ENCODE measurements at places on chromosomes 1 and 21.

DNA sequence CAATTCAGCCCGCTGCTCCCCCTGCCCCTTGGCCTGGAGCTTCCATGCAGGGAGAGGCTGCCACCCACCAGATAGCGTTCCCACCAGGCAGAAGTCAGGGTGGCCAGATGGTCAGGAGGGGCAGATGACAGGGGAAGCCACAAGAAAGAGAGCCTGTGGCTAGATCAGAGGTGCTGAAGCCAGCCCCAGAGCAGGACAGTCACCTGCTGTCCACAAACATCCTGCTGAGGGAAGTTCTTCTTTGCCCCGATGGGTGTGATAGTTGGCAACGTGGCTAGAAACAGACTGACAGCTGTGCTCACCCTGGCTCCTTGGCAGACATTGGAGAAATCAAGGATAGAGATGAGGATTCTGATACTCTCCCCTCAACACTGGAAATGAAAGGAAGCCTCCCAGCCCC, 27.2 kb upstream of the SRP9 start:
- DNase-seq: no peak

GRCh38 chr1:180117764-180118116, 36.9 kb upstream of the QSOX1 start:
- no peak for DNase-seq

DNA sequence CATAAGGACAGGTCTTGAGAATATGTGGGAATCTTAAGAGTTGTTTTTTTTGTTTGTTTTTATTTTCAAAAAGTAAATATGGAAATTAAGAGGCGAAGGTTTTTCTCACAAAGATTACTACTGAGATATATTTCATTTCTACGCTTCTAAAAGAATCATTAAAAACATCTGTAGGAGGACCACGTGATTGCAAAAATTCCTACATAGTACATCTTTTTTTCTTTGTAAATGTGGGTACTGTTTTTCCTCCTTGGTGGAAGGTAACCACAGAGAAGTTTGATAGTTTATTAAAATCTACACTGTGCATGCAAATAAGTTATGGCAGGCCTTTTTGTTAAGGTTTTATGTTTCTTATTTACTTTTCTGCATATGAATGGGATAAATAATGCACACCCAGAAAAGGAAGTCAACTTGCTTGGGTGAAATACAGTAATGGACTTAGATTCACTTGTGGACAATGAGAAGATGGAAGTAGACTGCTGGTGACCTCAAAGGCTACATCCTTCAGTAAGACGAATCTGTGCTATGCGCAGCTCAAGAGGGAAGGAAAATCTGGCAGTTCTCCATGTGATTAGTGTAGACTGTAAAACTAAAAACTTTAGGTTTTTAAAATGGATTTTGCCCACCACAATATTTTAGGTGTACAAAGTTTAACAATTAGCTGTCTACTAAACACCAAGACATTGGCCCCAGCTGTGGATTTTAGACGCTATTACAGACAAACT, 2.0 kb downstream of the AK5 start:
- peak; percentile 10 for DNase-seq

DNA sequence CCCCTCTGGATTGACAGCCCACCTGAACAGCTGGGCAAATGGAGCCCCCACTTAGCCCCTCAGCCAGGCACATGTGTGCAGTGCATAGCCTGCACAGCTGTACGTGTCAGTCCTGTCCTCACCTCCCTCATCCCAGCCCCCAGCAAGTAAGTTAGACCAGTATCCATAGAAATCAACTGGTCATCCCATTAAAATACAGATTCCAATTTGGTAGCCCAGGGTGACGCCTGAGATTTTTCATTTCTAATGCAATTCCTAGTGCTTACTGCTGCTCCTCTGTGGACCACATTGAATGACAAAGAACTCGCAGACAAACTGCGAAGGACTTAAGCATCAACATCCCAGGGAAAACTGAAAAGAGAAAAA, 99.0 kb upstream of the GJB5 start:
- DNase-seq: no peak

GRCh38 chr21:31284797-31285397, 59.2 kb downstream of the TIAM1 start:
- DNase-seq: no peak

GRCh38 chr1:96649301-96649700, 72.3 kb upstream of the PTBP2 start:
- no peak for DNase-seq

DNA sequence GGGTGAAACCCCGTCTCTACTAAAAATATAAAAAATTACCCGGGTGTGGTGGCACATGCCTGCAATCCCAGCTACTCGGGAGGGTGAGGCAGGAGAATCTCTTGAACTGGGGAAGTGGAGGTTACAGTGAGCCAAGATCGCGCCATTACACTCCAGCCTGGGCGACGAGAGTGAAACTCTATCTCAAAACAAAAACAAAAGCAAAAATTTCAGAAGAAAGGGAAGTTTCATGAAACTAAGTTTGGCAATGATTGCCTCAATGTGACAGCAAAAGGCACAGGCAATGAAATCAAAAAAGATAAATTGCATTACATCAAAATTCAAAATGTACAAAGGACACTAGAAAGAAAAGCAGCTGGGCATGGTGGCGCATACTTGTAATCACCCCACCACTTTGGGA, 40.1 kb downstream of the BTF3L4 start:
- no peak for DNase-seq

GRCh38 chr1:44406737-44407429, 1.8 kb downstream of the RNF220 start:
- no peak for DNase-seq

DNA sequence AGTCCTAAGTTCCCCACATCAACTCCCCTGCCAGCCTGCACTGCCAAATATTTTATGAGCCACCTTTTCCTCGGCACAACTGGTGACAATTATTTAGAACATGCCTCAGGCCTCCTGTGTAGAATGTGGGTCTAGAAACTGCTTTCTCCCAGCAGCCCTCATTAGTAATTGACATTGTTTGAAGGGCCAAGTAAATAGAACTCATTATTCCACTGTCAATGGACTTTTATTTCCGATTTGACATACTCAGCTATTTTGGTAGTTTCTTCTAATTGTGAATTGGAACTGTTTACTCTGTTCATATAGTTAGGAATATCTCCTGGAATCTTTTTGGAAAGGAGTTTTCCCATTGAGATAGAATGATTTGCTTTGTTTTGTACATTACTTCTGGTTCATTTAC, 168.8 kb upstream of the L1TD1 start:
- DNase-seq: no peak

DNA sequence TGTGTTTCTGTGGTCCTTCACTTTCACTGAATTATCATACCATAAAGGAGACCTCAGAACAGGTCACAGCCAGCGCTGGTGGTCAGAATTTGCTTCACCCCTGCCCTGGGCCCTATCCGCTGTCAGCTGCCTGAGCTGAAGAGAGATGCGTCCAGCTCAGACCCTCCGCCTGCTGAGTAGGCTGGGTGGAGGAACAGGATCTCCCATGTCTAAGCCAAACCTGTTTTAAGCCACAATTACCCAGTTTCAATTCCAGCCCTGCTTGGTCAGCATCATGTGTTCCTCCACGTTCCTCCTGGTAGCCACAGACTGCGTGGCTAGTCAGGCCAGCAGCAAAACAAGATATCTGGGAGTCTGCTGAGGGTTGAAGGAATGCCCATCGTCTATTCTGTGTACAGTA, 13.5 kb upstream of the BGLAP start:
- no peak for DNase-seq
